ENCODE measurements at places on chromosomes 5 and 9.
A peak's percentile ranks its signal among the peaks of the same experiment; 100 is the strongest.

GRCh38 chr5:124692324-124692723 lies 54.1 kb downstream of the ZNF608 start:
- no peak for DNase-seq

DNA sequence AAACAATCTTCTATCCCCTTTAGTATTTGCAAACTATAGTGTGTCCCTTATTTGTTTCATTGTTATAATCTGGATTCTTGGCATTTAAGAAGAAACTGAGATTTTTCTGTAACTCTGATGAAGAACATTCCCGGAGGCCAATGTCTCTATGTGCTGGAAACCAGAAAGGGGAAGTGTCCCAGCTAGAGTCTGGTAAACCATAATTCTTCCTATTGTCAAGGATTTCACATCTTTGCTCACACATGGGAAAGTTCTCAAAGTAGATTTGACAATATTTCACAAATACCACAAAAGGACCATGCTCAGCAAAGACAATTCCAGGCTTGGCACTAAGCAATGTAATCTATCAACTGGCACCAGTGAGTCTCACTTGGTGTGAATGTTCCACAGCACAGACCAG lies 146.8 kb downstream of the MUSK start:
- DNase-seq: no peak

- no peak for DNase-seq
These were observed 11.8 kb upstream of the SLC9A3 start for GRCh38 chr5:535846-536698.

DNA sequence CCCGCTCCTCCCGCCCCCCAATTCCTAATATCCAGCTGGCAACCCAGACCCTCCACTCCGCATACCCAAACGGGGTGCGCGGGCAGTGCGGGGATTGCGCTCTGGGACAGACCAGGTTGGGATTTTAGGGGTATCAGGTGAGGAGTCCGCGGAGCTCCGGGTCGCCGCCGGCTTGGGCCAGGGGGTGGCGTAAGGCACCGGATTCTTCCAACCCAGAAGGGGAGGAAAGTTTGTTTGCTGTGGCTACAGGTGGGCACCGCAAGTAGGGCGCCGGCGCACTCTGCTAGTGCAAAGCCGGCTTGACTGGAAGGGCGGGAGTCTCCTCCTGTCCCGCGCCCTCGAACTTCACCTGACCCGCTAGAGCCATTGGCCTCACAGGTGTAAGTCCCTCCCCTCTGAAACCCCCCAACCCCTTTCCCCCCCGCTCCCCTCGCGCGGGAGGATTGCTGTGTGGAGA lies 709 bp downstream of the IQGAP2 start:
- peak; percentile 59 for DNase-seq

DNA sequence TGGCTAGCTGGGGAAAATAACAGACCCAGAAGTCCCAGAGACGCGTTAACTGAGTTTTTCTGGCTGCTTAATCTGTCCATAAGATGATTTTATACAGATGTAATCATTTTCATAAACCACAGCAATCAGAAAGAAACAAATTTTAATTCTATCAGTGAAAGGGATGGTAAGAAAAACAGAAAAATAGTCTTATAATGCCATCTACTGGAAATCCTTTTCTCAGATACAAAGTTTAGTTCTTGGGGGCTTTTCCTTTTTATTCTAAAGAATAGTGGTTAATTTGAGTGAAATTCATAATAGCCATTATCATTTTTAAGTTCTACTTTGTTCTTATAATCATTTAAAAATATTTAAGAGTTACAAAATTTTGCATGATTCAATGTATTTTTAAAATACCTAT lies 44.4 kb downstream of the DROSHA start:
- DNase-seq: no peak

DNA sequence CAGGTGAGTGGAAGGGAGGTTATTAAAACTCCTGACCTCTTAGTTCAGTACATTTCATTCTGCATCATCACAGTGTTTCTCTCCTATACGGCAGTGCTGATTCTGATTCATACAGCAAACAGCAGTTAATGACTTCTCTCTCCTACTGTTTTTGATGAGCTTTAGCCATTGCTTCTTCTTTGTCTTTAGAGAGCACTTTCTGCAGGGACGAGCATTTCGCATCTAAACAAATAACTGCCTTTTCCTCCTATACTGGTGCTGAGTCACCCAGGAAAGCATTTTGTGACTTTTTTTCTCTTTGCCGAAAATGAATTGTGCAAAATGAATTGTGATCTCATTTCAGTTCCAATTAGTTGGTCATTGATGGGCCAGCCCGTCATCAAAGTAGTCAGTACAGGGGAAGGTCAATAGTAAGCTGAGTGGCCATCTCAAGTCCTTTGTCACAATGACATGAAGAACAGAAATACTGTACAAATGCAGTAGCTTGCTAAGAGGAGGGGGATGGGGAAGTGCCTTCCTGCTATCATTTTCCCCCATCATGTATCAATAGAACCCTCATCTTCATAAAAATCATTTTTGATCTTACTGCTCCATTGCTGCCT lies 98.5 kb downstream of the INSYN2B start:
- DNase-seq: no peak
